ENCODE measurements at places on chromosomes 5 and 9.

- peak; percentile 34 for DNase-seq
Observed at GRCh38 chr5:34474573-34475021, 181.5 kb upstream of the RAI14 start.

GRCh38 chr9:69444791-69445190, 119.8 kb downstream of the ENTREP1 start:
- DNase-seq = no peak

GRCh38 chr9:35272989-35273388, 111.2 kb downstream of the UNC13B start:
- DNase-seq = no peak

GRCh38 chr5:106862450-106863193, 808.1 kb downstream of the EFNA5 start:
- DNase-seq = no peak

GRCh38 chr9:87662808-87663528, 63.0 kb upstream of the CTSL start:
- DNase-seq = peak; percentile 50

DNA sequence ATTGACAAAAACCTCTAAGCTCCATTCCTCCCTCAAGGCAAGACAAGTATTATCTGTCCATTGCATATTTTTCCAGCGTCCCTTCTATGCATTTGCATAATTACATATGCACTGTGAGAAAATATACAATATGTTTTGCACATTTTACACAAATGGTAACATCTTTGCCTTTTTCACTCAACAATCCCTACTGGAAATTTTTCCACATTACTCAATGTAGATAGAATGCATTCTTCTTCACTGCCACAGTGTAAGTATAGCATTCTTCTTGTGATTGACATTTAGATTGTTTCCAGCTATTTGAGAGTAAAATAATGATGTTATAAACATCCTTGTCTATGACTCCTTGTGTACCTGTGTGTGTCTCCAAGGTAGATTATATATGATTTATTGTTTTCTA, 205.0 kb downstream of the SLIT3 start:
- DNase-seq = no peak

DNA sequence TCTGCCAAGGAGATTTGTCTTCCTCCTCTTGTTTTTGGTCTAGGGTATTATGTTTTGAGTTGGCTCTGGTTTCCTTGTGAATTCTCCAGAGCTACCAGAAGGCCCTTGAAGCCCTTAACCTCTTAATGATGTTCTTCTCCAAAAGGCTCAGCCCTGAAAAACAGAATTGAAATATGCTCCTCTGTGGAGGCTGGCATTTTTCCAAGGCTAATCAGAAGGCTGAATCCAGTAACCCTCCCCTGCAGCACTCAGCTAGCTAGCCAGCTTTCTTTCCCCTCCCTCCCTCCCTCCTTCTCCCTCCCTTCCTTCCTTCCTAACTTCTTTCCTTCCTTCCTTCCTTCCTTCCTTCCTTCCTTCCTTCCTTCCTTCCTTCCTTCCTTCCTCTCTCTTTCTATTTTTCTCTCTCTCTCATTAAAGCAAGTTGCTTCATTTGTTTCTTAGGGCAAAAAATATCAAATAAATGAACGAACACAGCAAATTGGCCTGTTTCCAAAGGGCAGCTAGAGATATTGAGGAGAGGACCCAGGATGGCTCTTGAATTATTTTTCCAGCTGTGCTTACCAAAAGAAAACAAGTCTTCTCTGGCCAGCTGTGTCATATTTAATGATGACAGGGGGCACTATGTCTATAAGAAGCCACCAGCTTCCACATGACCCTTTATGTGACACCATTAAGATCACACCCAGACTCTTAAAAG, 38.7 kb downstream of the JAKMIP2 start:
- DNase-seq = no peak

- DNase-seq = no peak
Observed at GRCh38 chr5:54516051-54516655, 1.4 kb upstream of the SNX18 start.

DNA sequence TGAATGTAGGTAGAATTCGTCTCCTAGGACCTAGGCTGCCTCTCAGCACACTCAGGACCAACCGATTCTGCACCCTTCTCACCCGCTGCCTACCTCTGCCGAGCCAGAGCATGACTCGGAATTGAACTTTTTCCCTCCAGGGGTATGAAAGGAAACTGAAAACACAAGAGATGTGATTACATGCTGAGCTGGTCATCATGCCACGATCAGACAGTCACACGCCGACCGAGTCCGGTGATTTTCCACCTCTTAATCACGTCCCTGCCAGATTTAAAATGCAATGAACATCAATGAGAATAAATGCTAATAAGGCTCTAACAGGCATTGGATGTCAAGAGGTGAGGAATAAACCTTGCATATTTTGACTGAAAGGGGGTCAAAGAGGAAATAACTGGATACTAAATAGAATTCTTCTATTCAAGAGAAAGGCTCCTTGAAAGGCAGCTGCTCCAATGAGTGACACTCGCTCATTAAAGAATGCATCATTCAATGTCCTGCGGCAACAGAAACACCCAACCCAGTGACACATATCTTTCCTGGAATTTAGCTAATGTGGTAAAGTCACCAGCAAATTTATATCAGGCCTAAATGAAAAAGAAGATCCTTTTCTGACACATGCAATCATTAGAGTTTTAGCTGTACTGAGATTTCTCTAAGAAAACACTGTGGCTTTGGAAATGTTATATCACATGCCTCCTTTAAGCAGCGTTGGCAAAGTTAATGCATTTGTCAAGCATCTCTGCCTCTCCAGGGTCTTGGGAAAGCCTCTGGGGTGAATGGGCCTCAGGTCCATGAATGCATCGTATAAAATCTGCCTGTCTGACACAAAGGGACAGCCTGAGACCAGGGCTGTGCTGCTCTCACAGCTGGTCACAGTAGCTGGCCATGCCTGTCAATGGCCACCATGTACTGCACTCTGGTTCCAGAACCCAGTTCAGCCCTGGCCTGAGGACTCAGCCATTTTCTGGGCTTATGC, 128.7 kb downstream of the SPOCK1 start:
- no peak for DNase-seq

GRCh38 chr5:75006865-75007822, 45.2 kb downstream of the GCNT4 start:
- DNase-seq = no peak

- DNase-seq = peak; percentile 98
Observed at GRCh38 chr9:27457445-27457844, 66.6 kb upstream of the IFNK start.

- DNase-seq = peak; percentile 73
Observed at GRCh38 chr5:71899865-71900342, 180.8 kb downstream of the CARTPT start.

DNA sequence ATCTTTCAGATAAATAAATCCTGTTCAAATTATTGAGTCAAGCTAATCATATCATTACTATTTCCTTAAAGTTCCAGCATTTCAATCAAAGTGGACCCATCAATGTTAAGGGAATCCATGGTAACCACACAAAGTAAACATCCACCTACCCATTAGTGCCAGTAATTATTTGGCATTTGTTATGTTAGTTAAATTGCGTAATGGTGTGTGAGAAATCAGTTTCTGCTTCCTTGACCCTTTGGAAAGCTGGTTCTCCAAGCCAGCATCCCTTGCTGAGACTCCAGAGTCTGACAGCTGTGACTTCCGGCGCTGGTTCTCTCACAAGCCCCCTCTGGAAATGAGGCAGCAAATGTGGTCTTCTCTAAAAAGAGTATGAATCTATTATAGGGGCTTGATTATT, 308.6 kb upstream of the EFNA5 start:
- no peak for DNase-seq

GRCh38 chr5:137055271-137055872, 443.8 kb downstream of the SPOCK1 start:
- no peak for DNase-seq

DNA sequence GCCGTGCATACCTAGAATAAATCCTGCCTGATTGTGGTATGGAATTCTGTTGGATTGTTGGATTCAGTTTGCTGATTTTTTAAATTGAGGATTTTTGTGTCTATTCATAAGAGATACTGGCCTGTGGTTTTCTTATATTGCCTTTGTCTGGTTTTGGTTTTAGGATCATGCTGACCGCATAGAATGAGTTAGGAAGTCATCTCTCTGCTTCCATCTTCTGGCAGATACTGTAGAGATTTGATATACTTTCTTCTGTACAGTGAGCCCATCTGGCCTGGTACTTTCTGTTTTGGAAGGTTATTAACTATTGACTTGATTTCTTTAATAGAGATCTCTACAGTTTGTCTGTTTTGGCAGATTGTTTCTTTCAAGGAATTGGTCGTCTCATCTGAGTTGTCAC, 14.7 kb downstream of the CEP72 start:
- DNase-seq = no peak
